Glutamatergic neuron (in vitro differentiated cells): ENCODE measurements at places on chromosomes 5 and 9.

DNA sequence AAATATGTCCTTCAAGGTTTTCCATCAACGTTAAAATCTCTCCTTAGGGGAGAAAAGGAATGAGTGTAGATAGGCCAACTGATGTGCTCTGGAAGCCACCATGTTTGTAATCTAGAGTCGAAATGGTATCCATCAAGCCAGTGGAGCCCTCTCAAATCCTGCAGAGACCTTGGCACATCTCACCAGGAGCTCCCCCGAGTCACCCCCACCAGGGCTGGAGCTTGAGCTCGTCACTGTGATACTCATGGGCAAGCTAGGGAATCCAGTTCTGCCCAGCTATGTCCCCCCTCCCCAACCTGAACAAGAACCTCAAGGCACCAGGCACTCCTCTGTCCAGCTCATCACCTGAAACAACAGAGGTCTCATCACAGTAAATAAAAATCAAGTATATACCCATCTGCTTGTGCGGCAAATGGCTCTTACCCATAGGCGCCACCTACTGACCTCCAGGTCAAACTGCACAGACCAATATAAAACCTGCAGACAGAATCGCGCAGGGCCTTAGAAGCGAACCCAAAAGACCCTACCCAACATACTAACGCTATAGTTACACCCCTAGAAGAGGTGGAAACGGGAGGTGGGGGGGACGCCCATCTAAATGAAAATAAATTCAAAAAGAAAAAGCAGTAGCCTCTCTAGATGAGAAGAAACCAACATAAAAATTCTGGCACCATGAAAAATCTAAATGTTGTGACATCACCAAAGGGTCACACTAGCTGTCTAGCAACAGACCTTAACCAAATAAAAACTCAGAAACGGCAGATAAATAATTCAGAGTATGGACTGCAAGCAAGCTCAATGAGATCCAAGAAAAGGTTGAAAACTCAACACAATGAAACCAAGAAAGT is 75.0 kb downstream of the TTC39B start:
- DNase-seq, result no peak

- peak; percentile 20 for DNase-seq
Observed at GRCh38 chr9:135077497-135078200, 9.8 kb upstream of the OLFM1 start.

- no peak for DNase-seq
Observed at GRCh38 chr5:80712919-80713318, 58.1 kb upstream of the DHFR start.

- peak; percentile 53 for DNase-seq
Observed at GRCh38 chr5:6504677-6505415, 56.2 kb downstream of the UBE2QL1 start.

DNA sequence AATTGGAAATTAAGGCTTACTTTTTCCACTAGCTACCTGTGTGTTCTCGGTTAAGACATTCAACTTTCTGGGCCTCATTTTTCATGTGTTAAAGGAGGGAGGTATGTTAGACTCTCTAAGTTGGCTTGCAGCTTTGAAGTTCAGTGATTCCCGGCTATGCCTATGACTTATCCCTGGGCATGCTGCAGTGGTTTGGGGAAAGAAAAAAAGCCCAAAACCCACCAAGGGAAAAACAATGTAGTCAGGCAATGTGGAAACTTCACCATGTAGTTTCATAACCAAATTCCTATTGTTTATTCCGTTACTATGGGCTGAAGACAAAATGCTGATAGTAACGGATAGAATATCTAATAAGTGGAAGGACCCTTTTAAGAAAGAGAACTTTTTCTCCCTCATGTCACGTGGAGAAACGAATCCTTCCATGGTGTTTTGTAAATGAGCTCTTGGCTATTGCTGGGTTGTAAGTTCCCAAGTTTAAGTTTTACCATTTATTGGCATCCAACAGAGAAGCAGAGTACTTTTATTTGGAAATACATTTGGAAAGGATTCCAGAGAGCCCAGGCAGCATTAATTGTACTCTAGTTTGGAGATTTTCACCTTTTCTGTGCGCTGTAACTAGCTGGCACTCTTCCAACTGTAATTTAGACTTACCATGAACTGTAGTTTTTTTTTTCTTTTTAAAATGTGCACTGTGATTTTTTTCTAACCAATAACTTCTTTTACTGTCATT is 84.9 kb upstream of the MPDZ start:
- no peak for DNase-seq

- no peak for DNase-seq
Observed at GRCh38 chr9:136530461-136531089, 15.3 kb downstream of the NOTCH1 start.
